Right ventricle myocardium inferior (tissue), 1 donor: ENCODE measurements at places on chromosomes 5 and 9. TPM values are rescaled to one million over a fixed set of nuclear protein-coding genes. Genes with fewer than 3 reads are reported as not detected.

SHROOM1 gene
- 5.0 TPM for total RNA-seq

- DNase-seq = no peak
These were observed 52.5 kb downstream of the ECPAS start for GRCh38 chr9:111431684-111432083.

DNA sequence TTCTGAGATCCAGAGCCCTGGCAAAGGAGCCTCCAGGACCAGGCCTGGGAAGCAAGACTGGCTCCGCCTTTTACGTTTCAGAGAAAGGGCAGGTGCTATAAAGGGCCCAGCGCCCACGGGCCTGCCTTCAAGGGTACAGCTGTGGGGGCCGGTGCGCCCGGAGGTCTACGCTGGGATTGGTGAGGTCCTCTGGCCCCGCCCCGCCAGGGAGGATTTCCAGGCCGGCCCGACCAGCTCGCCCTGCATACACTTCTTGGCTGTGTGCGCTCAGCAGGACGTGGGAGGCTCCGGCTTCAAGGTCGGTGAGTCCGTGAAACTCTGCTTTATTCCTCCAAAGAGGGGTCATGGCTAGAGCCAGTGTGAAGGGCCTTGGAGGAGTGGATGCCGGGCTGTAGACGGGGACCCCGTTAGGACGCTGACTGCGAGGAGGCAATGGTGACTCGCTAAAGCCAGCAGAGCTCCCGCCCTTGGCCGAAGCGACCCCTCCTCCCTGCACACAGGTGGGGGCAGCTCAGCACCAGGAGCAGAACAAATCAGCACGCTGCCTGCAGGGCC lies at the start of gene CKMT2:
CKMT2 (plus strand) TSS at position 243 of the 555 bp plus-strand sequence. CDS start 17,811 bp downstream, outside the sequence.
- peak; percentile 91 for DNase-seq

DNA sequence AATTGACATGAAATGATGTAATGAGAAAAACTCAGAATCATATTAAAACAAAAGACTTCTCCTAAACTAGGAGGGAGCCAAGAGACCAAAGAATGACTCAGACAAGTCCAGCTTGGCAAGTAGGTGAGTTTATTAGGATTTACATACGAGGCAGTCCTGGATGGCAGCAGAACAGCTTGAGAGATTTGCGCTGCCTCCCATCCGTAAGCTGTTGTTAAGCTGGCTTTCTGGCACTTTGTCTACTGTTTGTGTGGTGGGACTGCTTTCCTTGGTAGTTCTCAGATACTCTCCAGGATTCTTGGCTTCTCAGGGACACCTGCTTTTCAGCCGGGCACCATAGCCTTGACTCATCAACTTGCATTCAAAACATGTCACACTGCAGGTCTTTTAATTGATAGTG lies 57.6 kb downstream of the COX7C start:
- no peak for DNase-seq

DNA sequence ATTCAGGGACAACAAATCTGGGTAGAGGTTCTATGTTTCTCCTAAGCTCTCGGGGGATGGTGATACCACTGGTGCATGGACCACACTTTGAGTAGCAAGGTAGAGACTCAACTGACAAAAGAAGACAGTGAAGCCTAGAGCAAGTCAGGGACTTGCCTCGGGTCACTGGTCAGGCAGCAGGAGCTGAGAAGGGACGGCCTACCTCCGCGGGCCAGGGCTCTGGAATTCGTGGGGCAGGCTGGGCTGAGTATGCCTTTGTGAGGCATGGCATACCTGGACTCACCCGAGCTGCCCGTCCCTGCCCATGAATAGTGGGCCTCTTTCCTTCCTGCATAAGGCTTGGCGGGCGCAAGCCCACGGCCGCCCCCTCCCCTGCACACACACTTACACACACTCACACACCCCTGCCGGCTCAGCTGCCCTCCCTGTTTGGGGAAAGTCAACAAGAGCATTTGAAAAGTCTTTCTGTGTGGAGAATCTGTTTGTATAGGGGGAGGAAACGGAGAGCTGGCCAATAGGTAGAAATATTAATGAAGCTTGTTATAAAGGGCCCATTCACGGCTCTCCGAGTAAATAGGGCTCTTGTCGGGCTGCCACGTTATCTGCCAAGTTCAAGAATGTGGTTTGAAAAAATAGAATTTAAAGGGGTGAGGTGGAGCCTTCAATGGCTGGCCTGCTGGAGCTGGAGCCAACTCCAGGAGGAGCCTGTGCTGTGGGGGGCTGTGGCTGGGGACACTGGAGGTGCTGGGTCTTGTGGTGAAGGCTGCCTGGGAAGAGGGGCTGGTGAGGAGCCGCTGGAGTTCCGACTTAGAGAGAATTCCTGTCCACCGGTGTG lies 19.1 kb upstream of the KIF12 start:
- DNase-seq = no peak

GRCh38 chr5:163789870-163790269 lies 284.5 kb downstream of the MAT2B start:
- DNase-seq = no peak

DNA sequence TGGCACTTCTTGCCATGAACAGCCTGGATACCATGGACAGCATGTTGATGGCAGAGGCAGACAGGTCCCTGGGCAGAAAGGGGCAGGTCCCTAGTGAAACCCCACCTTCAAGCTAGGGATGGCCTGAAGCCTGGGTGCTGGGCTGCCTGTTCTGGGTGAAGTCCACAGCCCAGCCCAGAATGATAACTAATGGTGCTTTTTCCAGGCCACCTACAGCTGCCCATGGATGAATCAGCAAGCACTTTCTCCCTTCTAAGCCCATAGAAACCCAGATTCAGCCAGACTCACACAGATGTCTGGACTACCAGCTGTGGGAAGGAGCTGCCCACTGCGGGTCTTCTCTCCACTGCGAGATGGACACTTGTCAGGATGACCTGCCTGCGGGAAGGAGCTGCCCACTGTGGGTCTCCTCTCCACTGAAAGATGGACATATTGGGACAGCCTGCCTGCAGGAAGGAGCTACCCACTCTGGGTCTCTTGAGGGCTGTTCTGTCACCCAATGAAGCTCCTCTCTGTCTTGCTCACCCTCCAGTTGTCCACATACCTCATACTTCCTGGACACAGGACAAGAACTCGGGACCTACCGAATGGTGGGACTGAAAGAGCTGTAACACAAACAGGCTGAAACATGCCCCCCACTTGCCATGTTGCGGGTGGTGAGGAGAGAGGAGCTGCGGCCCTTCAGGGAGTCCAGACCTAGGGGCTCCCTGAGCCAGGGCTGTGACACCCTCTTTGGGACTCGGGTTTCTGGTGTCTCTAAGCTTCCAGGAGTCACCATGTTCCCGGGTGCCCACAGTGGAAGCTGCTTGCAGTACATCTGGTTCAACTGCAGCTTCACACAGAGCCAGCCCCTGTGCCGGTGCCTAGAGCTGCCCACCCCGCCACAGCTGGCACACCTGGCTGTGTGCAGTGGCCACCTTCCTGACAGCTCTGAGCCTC lies 60.7 kb upstream of the SYNPO start:
- DNase-seq = peak; percentile 50

HCN1 gene
- total RNA-seq = not detected
